ENCODE measurements at places on chromosomes 11 and 22. TPM values are rescaled to one million over a fixed set of nuclear protein-coding genes. Genes with fewer than 3 reads are reported as not detected.

DNA sequence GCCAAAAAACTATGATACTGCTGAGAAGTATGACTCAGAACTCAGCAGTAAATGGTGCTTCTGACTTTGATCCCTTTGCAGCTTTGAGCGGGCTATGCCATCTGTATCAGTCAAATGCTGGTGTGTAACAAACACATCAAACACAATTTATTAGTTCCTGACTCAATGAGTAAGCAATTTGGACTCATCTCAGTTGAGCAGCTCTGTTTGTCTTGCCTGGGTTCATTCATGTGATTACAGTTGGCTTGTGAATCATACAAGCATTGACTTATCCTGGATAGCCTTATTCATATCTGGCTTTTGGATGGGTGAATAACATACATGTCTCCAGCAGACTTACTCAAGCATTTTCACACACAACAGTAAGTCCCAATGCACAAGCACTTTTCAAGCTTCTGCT is 858.8 kb downstream of the METTL15 start:
- no peak for DNase-seq

GRCh38 chr11:115803073-115803740 is 299.0 kb upstream of the CADM1 start:
- no peak for DNase-seq

GRCh38 chr11:117861151-117862018 is 15.1 kb downstream of the FXYD6 start:
- no peak for DNase-seq

- DNase-seq: no peak
Observed at GRCh38 chr11:22685111-22685510, 18.7 kb downstream of the GAS2 start.

- DNase-seq: peak; percentile 81
Observed at GRCh38 chr22:23218867-23219251, 38.5 kb downstream of the BCR start.

DNA sequence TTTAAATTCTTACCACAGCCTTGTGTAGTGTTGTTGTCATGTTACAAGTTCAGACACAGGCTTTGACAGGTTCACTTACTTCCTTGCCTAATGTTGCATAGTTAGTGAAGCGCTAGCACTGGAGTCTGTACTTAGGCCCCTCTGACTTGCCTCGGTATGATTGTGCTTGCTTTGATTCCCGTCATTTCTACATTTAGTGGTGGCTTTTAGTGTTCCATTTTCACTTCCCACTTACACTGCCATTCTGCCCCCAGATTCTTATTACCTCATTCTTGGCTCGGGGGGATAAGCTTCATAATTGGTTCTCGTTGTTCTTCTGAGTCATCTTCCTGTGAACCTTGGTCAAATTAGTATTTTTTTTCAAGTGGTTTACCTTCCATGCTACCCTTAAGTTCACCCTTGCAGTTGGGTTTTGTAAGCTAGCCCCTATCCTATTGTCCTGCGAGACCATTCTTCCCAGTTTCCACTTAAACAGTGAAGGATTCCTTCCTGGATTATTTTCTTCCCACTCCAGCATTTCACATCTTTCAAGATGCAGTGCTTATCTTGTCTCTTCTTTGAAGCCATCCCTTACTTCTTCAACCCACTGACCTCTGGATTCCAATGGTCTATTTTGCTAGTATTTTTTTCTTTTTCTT is 68.7 kb downstream of the DDX10 start:
- no peak for DNase-seq

DNA sequence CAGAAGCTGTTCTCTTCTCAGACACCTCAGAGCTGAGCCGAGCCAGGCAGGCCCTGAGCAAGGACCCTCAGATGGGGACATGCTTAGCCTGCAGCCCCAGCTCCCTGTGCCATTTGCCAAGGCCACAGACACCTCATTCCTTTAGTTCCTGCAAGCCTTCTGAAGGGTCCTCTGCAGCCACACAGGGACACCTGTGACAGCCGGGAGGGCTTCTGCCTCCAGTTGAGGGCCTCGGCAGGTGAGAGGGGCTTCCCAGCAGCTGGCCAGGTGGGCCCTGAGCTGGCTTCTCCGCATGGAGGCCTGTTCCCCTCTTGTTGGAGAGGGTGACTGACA is 18.2 kb downstream of the INCENP start:
- DNase-seq: peak; percentile 59

DNA sequence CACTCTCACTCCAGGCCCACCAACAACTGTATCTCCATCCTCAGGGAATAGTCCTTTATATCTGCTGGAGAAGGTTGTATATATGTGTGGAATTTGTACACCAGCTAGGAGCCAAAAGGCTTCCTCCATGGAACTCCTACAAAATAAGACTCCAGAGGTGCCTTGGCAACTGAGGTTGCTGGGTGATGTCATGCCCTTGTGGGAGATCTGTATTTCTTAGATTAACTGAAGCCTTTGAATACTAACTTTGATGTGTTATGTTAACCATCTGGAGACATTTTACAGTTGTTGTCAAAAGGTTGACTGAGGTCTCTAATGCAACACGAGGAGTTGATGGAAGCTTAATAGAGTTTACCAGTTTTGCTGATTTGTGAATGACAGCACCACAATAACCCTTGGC is 139.5 kb upstream of the TTC12 start:
- no peak for DNase-seq

DNA sequence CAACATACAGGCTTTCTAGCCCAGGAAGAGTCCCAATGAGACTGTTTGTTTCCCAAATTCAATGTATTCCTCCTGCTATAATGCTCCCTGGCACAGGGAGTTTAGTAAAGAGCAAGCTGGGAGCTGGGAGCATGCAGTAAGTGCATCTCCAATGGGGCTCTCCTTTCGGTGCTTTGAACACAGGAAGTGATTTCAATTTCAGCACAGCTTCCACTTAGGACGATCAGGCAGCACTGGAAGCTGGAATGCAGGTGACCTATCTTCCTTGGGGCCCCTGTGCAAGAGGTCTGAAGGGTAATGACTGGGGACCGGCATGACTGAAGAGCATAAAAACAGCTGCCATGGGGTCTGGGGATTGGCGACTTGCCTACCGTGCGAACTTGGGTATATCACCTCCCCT is 76.0 kb downstream of the LARGE1 start:
- DNase-seq: no peak

The FOLH1 gene
- 1.6 TPM for total RNA-seq

The SYTL2 gene
- 54.0 TPM for total RNA-seq

The OPCML gene
- 0.88 TPM for total RNA-seq
